Suppressor macrophage treated with lipopolysaccharide for 1 hour (primary cell): ENCODE measurements at places on chromosomes 12 and 14.

DNA sequence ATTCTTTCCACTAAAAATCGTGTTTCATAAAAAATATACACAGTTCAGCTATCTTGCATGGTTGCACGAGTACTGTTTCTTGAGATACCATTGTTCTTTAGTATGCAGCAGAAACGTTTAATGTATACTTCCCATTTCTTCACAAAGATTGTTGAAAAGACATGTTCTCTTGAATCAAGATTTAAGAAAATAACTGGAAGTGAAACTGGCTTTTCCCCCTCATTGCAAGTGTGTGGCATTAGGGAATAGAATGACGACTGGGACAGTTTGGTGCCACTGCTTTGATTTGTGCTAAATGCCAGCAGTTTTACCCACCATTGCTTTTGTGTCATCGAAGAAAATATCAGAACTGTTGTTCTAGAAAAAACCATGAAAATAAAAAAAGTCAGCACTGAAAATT, 20.3 kb upstream of the DHRS2 start:
- peak; percentile 80 for DNase-seq

DNA sequence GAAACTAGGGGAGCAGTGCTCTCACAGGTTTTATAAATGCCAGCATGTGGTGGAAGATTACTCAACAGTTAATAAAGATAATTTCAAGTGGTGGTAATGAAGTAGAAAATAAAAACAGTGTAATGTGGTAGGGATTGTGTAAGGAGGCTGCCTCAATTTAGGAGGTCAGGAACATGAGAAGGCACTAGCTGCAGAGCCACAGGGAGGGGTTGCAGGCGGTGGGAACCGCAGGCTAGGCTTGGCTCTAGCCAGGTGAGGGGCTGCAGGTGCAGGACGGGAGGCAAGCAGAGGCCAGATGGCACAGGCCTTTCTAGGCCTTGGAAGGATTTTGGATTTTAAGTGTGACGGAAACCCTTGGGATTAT, 768 bp downstream of the METTL25 start:
- DNase-seq, result no peak

GRCh38 chr14:91946622-91947474, 646 bp downstream of the FBLN5 start:
- DNase-seq, result peak; percentile 22

GRCh38 chr12:106108185-106108835, 30.4 kb downstream of the NUAK1 start:
- no peak for DNase-seq

- no peak for DNase-seq
Observed at GRCh38 chr14:96250485-96250884, 5.5 kb upstream of the BDKRB1 start.

DNA sequence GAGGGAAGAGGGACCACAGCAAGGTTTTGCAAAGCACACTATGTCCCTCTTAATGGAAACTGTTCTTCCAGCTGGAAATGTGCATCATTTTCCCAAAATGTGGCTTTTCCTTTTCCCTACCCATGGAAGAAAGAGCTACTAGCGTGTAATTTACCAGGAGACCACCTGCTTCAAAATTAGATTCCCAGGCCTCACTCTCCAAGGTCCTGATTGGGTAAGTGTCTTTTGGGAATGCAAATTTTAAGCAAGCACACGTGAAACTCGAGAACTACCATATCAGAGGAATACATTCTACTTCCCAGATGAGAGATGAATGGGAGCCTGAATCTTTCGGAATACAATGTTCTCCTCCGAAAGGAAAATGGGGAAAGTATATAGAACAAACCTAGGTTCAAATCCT, 201.6 kb upstream of the NOS1 start:
- DNase-seq, result no peak

- DNase-seq, result no peak
Observed at GRCh38 chr12:120343692-120344091, 16.1 kb upstream of the PLA2G1B start.
